ENCODE measurements at places on chromosomes 12 and 14. TPM values are rescaled to one million over a fixed set of nuclear protein-coding genes. Genes with fewer than 3 reads are reported as not detected.
A peak's percentile ranks its signal among the peaks of the same experiment; 100 is the strongest.

GRCh38 chr12:20134652-20135051 is 233.7 kb upstream of the PDE3A start:
- DNase-seq = no peak

C14orf119 gene
- 82.7 TPM for polyA plus RNA-seq

- no peak for DNase-seq
These were observed 52.2 kb downstream of the PHETA1 start for GRCh38 chr12:111316671-111317070.

DNA sequence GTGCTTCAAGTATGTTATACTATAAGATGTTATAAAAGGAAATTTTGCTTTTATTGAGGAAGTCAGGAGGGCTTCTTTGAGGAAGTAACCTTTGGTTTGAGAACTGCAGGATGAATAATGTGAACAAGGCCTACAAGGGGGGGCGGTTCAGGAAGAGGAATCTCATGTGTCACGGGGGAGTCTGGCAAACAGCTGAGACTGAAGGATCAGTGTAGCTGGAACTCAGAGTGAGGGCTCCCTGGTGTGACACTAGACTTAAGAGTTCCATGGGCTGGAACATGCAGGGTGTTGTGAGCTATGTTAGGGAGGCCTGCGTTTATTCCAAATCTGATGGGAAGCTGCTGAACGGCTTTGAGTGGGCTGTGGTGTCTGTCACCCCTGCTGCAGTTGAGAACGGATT is 62.3 kb downstream of the UNC79 start:
- DNase-seq = no peak

- no peak for DNase-seq
These were observed 112.1 kb upstream of the FRMD6 start for GRCh38 chr14:51539571-51540037.

DNA sequence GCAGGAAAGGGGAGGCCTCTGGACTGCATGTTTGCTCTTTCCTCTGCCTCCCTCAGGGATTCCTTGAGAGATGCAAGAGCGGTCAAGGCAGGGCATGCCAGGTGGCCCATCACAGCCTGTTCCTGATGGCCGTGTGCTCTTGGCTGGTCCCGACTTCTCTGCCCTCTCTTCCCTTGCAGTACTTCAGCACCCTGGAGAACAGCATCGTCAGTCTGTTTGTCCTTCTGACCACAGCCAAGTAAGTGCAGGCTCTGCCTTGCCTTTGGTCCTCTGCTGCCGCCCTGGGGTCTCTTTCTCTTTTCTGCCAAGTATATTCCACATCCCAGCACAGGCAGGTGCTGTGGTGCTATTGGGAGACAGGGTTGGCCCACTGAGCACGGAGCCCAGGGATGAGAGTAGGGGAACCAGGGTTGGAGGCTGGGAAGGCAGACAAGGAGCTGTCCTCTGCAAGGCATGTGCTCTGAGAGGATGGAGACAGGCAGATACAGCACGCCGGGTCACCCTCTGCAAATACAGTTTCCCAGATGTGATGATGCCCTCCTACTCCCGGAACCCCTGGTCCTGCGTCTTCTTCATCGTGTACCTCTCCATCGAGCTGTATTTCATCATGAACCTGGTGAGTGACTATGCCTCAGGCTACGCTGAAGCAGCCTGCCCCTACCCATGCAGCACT is 51.9 kb downstream of the TPCN1 start:
- no peak for DNase-seq

GRCh38 chr12:115791331-115791730 is 486.2 kb downstream of the MED13L start:
- DNase-seq = no peak

POTEM gene
- polyA plus RNA-seq = not detected

NUMB gene
- 109 TPM for polyA plus RNA-seq

DNA sequence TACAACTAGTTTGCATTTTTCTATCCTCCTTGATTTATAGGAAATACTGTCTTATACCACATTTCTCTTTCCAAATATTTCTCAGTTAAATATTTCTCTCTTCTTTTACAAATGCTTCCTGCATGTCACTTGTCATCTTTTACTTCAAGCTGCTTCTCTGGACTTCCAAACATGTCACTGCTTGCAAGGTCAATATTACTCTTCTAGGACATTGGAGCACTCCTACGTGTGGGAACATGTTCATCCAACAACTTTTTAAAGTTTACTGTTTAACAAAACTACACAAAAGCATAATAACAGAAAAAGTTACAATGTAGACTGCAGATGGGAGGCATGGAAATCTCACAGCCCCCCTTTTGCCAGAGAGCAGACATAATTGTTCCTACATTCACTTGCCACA is 28.5 kb upstream of the CNTN1 start:
- no peak for DNase-seq

DNA sequence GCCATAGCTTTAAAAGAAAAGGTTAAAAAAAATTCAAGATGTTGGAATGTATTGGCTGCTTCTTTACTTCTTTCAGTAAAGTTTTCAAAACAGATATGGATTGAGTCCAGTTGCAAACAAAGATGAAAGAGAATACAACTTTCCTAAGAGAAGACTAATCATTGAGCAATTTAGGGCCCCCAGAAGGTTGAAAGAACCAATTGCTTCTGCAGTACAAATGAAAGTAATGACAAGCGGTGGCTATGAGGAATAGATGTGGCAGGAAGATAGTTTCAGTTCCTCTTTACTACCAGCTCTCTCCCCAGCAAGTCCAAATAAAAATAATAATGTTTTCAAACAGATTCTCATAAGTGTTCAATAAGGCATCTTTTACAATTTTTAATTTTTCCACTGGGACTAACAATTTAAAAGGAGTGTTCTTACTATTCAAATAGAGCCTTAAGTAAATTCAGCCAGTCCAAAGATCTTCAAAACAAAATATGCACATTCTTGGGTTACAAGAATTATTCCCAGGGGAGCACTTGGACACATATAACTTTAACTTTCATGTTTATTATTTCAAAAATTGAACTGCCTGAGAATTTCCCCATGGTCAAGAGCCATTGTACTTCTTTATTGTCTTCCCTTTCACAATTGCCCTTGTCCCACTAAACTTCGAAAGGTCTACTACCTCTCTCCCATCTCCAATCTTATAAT is 62.3 kb upstream of the PPP1R12A start:
- no peak for DNase-seq

DNA sequence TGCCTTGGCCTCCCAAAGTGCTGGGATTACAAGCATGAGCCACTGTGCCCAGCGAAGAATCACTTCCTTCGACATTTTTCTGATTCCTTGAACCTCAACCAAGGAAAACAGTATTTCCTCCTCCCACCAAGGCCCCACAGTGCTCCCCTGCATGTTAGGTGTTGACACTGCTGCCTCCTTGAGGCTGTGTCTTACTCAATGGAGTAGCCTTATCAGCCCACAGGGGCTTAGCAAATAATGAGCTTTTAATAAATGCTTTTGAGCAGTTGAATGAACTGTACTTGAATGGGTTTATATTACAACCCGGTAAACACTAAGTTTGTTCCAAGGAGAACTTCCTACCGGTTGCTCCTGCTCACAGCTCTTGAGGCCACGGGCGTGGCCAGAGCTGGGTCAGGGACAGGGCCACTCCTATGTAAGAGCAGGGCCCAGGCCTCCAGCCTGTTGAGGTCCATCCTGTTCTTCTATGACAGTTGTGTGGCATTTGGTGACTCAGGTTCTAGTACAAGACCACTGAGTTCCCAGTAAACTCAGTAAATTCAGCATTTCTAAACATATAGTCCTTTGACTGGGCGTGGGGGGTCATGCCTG is 36.8 kb upstream of the TUBA1A start:
- no peak for DNase-seq

GRCh38 chr14:89291351-89291940 is 125.6 kb downstream of the FOXN3 start:
- DNase-seq = no peak

DIO2 gene
- polyA plus RNA-seq = 0.66 TPM

DNA sequence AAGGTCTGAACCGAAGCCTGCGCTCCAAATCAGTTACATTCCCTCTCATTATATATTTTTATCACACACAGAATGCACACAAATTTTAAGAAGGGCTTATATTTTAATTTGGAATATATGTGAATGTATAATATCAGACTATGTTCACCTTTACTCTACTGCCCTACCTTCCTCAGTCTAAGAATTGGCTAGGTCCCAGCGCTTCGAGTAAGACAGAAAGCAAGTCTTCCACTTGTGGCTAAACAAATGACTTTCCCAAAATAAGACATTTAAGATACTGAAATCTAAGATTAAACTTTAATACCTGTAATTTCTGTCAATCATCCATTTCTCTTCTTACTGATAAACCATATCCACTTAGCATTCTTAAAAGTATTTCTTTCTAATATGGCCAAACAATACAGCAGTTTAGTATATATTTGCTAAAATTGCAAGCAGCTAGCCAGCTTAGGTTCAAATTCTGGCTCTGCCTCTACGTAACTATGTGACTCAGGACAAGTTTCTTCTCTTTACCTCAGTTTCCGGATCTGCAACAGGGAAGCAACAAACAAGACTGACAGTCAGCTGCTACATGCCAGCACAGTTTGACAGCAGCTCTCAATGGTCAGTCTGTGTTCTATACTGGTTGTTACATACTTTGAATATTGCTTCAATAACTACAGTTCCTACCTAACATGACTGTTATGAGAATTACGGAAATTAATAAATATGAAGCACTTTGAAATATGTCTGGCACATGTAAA is 2.0 kb downstream of the INTS13 start:
- DNase-seq = no peak

GRCh38 chr12:112097641-112098040 is 10.9 kb downstream of the NAA25 start:
- DNase-seq = no peak

DNA sequence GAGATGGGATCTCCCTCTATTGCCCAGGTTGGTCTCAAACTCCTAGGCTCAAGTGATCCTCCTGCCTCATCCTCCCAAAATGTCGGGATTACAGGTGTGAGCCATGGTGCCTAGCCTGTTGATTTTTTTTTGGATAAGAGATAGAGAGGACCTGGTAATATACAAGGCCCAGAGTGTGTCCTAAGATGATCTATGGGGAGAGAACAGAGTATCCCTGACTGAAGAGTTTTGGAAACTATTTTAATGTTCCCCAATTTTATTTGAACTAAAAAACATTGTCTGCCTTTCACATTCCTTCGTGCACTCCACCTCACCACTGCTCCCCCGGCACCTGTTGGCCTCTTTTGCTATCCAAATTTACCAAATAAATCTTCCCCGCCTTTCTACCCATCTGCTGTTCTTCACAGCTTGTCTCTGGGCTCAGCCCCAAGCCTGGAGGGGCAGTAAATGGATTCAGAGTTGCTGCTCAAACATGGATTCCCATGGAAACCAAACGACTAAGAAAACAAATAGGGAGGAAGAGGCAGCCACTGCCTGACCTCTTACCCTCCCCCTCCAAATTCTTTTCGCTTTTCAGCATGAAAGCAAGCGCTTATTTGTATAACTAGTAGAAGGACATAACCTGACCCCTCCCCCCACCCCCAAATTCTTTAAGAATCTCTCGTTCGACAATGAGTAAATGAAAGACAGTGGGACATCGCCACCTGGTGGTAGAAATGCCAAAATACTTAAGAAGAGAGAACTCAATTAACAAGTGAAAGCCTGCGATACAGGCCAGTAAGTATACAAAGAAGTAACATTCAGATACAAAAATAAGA is 22.6 kb downstream of the OR10G3 start:
- DNase-seq = peak; percentile 90

DNA sequence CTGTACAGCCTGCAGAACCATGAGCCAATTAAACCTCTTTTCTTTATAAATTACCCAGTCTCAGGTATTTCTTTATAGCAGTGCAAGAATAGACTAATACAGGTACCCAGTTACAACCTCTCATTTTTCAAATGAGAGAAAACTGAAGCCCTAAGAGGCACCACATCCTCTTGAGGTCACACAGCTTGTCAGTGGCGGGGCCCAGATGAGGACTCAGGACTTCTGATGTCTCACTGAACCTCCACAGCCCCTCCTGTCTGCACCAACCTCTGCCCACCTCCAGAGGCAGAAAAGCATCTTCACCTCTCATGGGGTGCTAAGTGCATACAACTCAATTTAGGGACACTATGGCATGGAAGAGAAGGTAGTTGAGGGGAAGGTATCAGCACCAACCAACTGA is 120.7 kb downstream of the CRACR2A start:
- DNase-seq = no peak

- no peak for DNase-seq
These were observed 9.1 kb downstream of the FAM181A start for GRCh38 chr14:93936245-93936644.

GRCh38 chr14:21072031-21072473 is 1.9 kb downstream of the ARHGEF40 start:
- no peak for DNase-seq

DNA sequence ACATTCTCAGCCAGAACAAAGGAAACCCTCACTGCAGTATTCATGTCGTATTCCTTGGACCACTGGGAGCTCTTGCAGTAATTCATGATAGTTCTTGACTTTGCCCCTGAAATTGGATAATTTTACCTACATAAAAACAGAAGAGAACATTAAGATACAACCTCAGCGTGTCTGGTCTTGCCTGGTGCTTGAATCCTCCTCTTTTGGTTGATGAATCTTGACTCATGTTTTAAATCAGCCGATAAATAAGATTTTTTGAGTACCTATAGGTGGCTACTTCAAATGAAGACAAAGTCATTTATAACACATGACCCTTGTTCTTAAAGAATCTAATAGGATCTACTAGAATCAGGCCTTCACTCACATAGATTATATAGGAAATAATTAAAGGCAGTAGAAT is 221.0 kb downstream of the PTPRO start:
- DNase-seq = no peak

- DNase-seq = no peak
These were observed 171.3 kb downstream of the BCL11B start for GRCh38 chr14:99100497-99101270.

DNA sequence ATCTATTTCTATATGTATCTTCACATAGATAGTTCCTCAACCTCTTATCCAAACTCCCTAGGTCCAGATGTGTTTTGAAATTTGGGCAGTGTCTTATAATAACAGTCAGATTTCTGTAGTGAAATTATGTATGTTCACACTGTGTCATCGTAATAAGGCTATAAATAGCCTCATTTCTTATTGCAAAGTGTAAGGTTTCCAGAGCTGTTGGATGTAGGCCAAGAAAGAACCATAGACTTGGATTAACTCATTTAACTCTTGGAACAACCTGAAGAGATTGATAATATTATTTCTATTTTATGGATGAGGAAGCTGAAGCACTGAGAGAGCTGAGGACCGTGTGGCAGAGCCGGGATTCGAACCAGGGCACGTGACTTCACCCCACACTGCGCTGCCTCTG is 49.0 kb upstream of the PIWIL1 start:
- DNase-seq = no peak

ASB2 gene
- polyA plus RNA-seq = 0.34 TPM

- no peak for DNase-seq
These were observed 15.2 kb downstream of the ADCY6 start for GRCh38 chr12:48773686-48774085.

- DNase-seq = no peak
These were observed 46.4 kb downstream of the ZFYVE21 start for GRCh38 chr14:103762036-103762435.

All from left renal pelvis (tissue), 4 donors.